ENCODE measurements at places on chromosomes 7 and 10.

GRCh38 chr7:103637726-103638125, 191.7 kb upstream of the SLC26A5 start:
- no peak for DNase-seq

DNA sequence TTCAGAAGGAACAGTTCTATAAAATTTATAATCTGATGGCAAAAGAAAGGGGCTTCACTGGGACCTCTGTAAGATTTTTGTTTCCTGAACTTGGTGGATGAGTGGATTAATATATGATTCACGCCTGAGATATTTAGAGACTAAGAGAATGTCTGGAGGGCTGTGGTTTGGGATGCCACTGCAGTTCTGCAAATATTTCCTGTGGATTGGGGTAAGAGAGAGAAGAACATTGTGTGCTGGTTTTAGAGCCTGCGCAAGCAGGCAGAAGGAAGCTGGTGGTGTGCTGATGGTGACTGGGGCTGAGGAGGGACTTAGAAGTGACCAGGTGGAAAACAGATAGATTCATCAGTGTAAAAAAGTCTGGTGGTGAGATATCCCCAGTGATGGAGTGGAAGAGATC, 87.0 kb downstream of the SUGCT start:
- DNase-seq = peak; percentile 24

- no peak for DNase-seq
Observed at GRCh38 chr7:43637114-43637806, 54.4 kb downstream of the STK17A start.

GRCh38 chr7:100532165-100533022, 6.6 kb upstream of the AGFG2 start:
- no peak for DNase-seq

GRCh38 chr7:74164985-74165456, 9.1 kb upstream of the EIF4H start:
- no peak for DNase-seq

- DNase-seq = no peak
Observed at GRCh38 chr10:120732643-120733313, 118.4 kb upstream of the WDR11 start.

GRCh38 chr7:116710764-116711452, 38.9 kb downstream of the MET start:
- DNase-seq = no peak
